WERI-Rb-1 (cell line): ENCODE measurements at places on chromosomes 2 and 18.

- no peak for DNase-seq
Observed at GRCh38 chr2:51693640-51694039, 661.7 kb upstream of the NRXN1 start.

DNA sequence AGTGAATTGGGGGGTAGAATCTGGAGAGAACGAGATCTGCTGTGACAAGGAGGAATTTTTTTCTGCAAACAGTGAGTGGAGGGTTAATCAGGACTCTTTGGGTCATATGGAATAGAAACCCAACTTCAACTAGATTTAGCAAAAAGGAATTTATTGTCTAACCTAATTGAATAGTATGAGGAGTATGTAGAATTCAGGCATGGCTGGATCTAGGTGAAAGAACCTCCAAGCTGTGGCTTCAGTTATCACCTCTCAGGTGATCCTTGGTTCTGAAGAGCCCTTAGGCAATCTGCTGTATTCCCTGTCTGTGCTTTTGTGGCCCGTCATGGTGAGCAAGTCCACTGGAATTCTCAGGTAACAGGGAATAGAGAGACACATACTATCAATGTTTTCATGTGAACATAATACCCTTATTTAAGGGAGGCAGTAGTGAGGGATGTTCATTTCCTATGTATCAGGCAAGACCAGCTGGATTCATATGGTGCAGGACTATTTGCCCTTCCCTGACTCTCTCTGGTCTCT, 164.7 kb downstream of the ALPK2 start:
- no peak for DNase-seq

GRCh38 chr2:102764083-102764482, 2.3 kb downstream of the TMEM182 start:
- no peak for DNase-seq

DNA sequence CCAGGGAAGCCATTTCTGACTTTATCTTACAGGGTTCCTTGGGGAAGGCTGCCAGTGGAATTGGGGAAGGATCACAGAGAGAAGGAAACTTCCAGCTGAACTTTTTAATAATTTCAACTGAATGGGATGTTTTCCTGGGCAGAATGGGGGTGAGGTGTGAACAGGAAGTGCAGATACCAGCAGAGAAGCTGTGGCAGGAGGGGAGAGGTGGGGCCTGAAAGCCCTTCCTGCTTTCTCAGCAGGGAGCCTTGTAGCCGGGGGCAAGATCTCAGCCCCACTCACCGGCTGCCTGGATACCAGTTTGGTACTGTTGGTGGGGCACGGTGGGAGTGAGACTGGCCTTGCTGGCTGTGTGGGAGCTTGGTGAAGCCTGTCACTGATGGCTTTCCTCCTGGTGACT, 170.5 kb downstream of the ZBTB7C start:
- DNase-seq = no peak

DNA sequence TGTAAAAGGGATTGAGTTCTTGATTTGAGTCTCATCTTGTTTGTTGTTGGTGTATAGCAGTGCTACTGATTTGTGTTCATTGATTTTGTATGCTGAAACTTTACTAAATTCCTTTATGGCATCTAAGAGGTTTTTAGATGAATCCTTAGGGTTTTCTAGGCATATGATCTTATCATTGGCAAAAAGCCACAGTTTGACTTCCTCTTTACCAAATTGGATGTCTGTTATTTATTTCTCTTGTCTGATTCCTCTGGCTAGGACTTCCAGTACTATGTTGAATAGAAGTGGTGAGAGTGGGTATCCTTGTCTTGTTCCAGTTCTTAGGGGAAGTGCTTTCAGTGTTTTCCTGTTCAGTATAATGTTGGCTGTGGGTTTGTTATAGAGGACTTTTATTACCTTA, 4.8 kb downstream of the ANKAR start:
- DNase-seq = no peak

- no peak for DNase-seq
Observed at GRCh38 chr2:190564838-190565237, 30.3 kb upstream of the NEMP2 start.

GRCh38 chr18:9101730-9102507, 580 bp upstream of the NDUFV2 start:
- DNase-seq = no peak
